ENCODE measurements at places on chromosomes 13 and 19.

DNA sequence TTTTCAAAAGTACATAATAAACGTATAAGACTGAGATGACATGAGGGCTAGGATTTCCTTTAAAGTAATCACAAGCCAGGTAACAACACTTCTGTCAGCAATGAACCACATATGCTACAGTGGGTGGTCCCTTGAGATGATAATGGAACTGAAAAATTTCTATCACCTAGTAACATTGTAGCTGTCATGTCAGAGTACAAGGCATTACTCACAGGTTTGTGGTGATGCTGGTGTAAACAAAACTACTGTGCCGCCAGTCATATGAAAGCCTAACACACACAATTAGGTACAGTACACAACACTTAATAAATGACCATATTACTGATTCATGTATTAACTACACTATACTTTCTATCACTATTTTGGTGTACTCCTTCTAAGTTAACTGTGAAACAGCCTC, 36.8 kb downstream of the MIPEP start:
- no peak for DNase-seq

GRCh38 chr19:49430678-49431329, 5.6 kb downstream of the GFY start:
- peak; percentile 64 for DNase-seq

DNA sequence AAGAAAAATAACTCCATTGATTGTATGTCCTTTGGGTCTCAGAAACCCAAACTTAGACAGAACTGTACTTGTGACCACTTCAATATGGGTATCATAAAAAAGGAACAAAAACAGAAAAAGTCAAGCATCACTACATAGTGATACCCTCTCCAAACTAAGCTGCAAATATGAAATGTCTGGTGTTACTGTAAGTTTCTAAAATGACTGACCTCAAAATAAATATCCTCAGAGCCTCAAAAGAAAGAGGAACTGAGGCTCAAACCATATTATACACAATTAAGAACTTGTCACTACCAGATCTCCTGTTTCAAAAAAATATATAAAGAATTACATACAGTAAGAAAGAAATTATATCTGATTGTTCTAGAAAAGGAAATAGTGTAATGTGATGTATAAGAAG, 787.9 kb upstream of the KLHL1 start:
- DNase-seq, result no peak

DNA sequence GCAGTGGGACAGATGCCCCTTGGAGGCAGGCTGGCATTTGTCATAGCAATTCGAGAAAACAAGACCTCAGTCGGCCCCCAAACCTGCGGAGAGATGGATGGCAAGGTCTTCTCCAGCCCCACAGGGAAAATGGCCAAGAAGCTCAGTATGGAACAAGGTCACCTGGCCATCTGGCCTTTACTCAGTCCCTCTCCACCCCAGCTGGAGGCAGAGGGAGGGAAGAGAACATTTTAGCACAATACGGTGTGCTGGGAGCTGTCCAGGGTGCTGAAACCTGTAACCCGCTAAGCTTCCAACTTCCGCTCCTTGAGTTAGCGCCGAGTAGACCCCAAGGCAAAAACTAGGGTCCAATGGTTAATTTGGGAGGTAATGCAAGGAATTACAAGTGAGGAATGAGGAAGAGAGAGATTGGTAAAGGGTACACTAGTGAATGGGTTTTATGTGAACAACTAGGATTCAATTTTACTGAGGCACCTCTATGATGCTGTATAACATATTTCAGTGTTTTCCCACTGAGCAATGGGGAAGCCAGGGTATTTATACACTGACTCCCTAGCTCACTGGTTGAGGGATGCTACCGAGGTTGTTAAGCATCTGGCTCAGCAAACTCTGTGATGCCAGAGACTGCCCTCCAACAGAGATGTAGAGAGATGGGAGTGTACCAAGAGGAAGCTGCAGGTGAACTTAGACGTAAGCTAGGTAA, 64.3 kb downstream of the CACNA1A start:
- peak; percentile 40 for DNase-seq

DNA sequence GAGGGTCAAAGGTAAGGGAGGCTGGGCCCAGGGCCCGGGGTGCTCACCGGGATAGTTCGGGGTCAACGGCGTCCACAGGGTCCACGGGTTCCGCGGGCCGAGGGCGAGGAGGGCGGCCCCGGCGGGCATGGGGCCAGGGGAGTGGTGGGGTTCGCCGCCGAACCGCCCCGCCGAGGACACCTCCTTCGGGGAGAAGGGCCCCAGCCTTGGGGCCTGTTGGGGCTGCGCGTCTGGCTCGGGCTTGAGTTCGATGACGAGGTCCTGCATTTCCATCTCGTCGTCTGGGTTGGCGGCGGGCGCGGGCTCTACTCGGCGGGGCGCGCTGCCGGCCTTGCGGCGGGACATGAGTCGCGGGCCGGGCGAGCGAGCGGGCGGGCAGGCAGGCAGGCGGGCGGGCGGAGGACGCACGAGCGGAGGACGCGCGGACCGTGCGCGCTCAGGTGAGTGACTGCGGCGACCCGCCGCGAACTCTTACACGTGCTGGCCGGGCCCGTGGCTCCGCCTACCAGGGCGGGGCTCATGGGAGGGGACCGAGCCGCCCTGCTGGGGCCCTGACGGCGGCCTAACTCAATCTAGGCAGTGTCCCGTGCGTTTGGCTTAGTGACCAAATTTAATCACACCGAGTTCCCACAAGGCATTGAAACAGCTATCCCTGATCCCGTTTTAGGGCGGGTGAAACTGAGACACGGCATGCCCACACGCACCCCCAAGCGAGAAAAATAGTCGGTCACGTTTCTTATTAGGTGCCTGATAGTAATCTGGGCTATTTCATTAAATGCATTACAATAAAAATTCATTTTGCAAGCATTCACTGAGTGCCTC, at the start of gene ZNF296:
ZNF296 (minus strand) TSS at position 450 of the 822 bp plus-strand sequence; CDS start at position 345, 105 bp downstream.
- DNase-seq, result peak; percentile 91

Data from NAMALWA (cell line).